ENCODE measurements at places on chromosomes 3 and 15.

DNA sequence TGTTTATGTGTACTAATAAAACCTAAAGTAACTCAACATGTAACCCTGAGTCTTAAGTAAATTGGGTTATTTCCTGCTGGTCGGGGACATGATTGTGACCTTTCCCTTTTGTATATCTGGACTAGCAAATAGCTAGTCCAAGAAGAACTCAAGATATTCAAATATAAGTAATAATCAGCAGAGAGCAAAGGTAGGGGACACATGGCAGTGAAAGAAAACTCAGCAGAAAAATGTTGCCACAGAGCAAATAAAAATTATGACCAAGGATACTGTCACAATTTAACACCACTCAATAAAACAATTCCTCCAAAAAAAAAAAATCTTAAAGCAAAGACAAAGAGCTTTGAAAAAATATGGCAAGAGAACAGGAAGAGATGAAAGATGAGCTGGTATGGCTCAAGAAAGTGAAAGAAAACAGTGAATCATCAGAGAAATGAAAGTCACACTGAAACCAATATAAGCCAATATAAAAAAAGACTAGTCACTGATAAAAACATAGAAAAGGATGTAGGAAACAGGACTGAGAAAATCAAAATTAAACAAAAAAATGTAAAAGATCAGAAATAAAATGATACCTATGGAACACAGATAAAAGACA is 43.4 kb downstream of the HLTF start:
- DNase-seq: no peak

GRCh38 chr3:18723206-18723810 is 298.2 kb upstream of the SATB1 start:
- no peak for DNase-seq

GRCh38 chr15:72033285-72033684 is 84.7 kb downstream of the MYO9A start:
- no peak for DNase-seq

GRCh38 chr3:14359348-14359747 is 43.1 kb upstream of the SLC6A6 start:
- no peak for DNase-seq

DNA sequence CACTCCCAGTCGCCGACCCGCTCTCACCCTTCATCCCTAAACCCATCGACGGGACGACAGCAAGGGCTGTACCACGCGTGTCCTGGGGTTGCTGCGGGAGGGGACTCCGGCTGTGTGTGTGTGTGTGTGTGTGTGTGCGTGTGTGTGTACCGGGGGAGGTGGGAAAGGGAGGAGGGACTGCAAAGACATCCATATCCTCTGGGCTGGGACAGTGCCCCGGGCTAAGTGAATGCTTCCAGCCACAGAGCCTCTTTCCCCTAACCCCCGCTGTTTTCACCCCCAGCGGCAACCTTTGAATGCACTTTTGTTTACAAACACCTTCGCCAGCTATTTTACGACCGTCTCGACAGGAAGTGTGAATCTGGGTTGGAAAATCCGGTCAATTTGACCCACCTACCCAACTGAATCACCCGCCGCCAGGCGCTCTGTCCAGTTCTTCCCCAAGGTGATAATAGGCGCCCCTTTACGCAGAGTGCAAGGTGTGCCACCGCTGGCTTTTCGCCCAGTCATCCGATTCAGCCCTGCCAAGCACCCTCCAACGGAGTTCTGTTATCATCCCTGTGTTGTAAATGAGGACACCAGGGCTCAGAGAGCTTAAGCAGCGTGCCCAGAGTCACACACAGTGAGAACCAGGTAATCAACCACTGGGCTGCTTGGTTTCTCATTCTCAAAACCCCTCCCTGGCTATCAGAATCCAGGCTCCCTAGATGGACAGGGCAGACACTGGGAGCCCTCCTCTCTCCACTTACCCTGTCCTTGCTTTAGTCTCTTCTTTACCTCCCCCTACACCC is 739 bp upstream of the AMOTL2 start:
- DNase-seq: no peak

DNA sequence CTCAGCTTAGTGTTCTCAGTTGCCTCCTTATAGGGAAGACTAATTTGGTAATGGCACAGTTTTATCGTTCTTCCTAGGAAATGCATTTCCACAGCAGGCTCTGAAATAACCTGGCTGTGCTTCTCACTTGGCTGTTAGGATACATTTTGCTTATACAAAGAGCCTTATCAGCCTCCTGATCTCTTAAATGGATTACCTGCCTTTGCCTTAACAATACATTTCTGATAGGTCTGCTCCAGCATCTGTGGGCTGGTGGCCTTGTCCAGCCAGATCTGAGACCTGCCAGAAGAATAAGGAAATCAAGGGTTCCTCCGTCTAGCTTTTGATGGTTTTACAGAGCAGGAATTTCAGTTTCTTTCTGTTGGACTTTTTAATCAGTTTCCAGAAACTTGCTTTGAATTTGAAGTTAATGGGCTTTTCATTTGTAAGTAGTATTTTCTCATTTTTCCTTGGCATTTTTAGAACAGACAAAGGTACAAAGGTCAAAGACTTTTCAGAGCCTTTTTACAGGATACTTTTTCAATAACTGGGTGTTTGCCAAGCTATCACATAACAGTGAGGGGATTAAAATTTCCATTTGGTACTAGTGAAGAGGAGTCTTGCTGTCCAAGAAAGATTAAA is 116.3 kb downstream of the AKAP13 start:
- DNase-seq: no peak

- DNase-seq: no peak
Observed at GRCh38 chr3:167750272-167750971, 14.9 kb downstream of the SERPINI1 start.

DNA sequence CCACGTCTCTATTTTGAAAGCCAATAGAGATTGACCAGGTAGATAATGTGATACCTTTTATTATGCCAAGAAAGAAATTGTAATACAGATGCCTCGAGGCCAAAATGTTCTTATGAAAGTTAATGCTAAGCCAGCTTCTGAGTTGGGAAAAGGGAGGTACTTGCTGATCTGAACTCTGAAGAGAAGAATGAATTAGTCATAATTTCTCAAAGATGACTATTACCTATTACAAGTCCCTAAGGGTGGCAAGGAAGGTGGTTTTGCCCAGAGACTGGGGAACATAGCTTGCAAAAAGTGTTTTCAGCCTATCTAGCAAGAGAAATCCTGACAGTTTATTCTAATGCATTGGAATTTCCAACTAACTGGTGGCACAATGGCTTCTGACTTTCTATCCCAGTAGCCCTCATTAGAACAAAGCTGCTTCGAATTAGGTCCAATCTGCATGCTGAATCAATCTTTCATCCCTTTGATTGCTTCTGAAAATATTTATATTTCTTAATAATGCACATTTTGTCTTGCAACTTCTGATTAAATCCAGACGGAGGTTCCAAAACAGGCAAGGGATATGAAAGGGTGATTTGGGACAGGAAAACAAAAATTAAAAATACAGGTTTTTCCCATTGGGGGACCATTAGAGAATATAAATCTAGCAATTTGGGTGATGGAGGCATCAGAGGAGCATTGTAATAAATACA is 17.7 kb upstream of the NR2F2 start:
- no peak for DNase-seq

GRCh38 chr3:46934498-46935167 is 41.9 kb downstream of the CCDC12 start:
- DNase-seq: no peak

DNA sequence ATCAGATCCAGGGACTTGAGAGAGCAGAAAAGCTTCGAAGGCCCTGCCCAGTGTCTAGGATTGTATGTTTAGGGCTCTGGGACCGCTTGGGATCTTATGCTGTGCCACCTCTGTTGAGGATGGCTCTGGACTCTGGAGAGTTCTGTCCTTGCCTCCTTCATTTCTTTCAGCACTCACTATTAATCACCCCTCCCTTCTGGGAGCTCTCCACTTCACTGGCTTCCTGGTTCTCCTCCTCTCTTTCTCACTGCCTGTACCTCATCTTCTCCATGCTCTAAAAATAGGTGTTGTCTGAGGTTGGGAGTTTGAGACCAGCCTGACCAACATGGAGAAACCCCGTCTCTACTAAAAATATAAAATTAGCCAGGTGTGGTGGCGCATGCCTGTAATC is 17.3 kb downstream of the MAPKBP1 start:
- no peak for DNase-seq

GRCh38 chr3:29331456-29332194 is 50.8 kb downstream of the RBMS3 start:
- DNase-seq: no peak

All from stimulated activated CD4-positive, alpha-beta T cell treated with anti-CD3 and anti-CD28 coated beads, Interleukin-15, amount 100 ng/mL, for 1 hour (primary cell).